ENCODE measurements at places on chromosomes 11 and 22.

DNA sequence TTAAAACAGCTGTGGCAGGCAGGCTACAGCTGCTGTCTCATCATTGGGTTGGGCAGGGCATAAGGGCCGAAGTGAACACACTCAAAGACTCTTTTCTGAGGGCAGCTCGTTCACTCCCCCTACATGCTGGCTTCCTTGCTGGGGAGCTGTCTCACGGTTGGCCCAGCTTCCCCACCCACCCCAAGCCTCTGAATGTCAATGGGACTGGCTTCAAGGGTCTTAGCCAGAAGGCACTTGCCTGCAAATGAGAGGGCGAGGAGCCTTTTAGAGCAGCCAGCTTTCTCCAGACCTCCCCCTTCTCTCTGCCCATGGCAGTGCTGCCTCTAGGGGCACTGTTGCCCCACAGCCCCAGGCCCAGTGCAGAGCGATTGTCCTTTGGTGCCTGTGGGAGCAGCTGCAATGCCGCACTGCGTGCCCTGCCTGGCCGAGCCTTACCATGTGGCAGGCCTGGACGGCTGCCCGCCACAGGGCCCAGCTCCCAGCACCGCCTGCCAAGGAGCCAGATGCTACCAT, 94.7 kb upstream of the RASSF10 start:
- DNase-seq, result peak; percentile 73

GRCh38 chr11:35047179-35047578, 91.8 kb upstream of the CD44 start:
- DNase-seq, result no peak

DNA sequence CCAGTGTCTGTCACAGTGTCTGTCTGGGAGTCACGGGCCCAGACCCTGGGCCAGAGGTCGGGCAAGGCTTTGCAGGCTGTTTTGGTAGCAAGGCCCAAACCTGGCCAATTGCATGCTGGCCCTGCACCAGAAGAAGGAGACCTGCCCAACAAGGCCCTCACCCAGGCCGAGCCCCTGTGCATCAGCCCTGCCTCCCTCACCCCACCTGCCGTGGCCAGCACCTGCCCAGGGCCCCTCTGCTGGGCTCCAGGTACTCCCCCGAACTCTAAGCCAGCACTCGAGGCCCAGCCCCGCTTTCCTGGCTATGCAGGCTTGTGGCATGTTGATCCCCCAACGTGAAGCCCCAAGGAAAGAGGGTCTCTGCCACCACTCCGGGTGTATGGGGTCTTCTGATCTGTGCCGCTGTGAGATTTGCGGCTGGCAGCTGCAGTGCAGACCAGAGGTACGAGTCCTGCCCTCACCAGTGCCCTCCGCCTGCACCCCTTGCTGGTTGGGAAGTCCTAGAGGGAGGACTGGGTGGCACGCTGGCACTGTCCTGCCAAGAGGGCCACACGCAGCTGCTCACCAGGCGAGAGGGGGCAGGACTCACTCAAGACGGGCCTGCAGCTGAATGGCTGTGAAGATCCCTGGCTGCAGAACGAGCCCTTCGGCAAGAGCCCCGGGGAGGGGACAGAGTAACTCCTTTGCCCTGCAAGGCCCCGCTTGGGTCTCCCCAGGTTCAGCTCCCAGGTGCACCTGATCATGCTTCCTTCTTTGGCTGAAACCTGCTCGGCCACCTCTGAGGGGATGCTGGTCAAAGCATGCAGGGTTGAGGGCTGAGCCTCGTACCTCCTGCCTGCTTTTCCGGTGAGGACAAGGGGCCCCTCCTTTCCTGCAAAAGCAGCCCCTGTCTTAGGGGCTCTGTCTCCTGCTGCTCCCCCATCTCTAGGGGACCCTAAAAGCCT, 6.7 kb upstream of the SEPTIN5 start:
- DNase-seq, result no peak

GRCh38 chr11:117199053-117199915, at the start of gene TAGLN:
Gene TAGLN, plus strand, starts transcription at chr11:117199370. Its CDS starts 3,644 bp downstream, at chr11:117203014.
- no peak for DNase-seq

GRCh38 chr11:7524462-7525235, 10.8 kb downstream of the PPFIBP2 start:
- DNase-seq, result no peak
